ENCODE measurements at places on chromosomes 16 and 17.

- DNase-seq = no peak
These were observed 46.8 kb downstream of the BEAN1 start for GRCh38 chr16:66473654-66474519.

GRCh38 chr16:77327717-77328116 lies 107.1 kb downstream of the ADAMTS18 start:
- DNase-seq = no peak

- no peak for DNase-seq
These were observed 18.1 kb upstream of the RHBDF2 start for GRCh38 chr17:76519048-76519966.

- no peak for DNase-seq
These were observed 141.6 kb downstream of the CCDC182 start for GRCh38 chr17:57603546-57603945.

Data from activated CD4-positive, alpha-beta T cell treated with anti-CD3 and anti-CD28 coated beads for 4 hours (primary cell).